Activated CD4-positive, alpha-beta T cell treated with anti-CD3 and anti-CD28 coated beads, Interleukin-2, amount 10 ng/mL, durations not matched to agents 7 days and 5 days (primary cell): ENCODE measurements at places on chromosomes 2 and 18. TPM values are rescaled to one million over a fixed set of nuclear protein-coding genes. Genes with fewer than 3 reads are reported as not detected.
A peak's percentile ranks its signal among the peaks of the same experiment; 100 is the strongest.

Gene C2orf81
- 3.0 TPM for total RNA-seq

GRCh38 chr2:111119822-111120252, 877 bp upstream of the BCL2L11 start:
- peak overlapping the region; percentile 57 for H3K27ac ChIP-seq
- H3K4me1 ChIP-seq, result peaks cover 43% of the 10 kb centered on the region
- no peak for DNase-seq
- H3K27me3 ChIP-seq, result peaks cover 50% of the 10 kb centered on the region
- H3K36me3 ChIP-seq, result peaks cover 14% of the 10 kb centered on the region
- H3K4me3 ChIP-seq, result peak overlapping the region; percentile 69

DNA sequence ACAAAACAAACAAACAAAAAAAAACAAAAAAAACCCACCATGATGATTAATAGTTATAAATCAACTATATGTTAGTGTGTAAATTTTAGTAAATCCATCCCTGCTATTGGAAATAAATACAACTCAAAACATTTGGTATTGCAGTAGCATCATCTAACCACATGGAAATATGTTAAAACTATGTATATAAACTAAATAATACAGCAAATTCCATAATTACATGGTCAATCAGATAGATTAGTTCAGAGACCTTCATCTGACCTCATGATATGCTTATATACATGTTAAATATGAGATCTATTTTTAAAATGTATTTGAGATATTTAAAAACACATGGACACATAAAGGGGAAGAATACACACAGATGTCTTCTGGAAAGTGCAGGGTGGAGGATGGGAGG, 384.2 kb downstream of the TMX3 start:
- H3K27ac ChIP-seq, result no peak overlapping the region
- H3K4me1 ChIP-seq, result no peaks in the 10 kb centered on the region
- H3K36me3 ChIP-seq, result no peaks in the 10 kb centered on the region
- H3K27me3 ChIP-seq, result no peaks in the 10 kb centered on the region

DNA sequence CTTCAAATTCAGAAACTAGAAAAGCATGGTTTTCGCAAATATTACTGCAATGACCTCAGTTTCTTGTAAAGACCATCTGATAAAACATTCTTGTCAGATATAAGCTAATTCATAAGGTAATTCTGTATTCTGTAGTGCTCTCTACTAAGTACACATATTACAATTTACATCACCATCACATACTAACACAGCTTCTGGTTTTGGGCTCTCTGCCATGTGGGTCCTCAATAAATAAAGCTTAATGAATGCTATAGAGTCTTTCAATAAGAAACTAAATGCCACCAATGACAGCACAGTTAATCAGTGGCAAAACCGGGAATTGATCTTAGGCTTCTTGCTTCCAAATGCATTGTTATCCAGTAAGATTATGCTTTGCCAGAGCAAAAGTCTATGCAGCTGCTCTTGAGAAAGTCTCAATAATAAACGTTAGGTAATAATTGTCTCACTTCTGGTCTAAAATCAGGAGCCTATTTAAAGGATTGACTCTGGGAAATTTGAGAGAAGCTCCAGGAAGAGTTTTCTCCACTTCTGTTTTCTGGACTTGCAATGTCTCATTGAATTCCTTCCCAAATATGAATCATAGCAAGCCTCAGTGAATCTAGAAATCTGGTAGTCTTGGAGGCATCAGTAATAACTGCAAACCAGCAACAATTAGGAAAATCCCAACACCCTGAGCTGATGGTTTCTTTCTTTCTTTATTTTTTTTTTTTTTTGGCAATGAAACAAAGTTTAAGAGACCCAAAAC, 67.9 kb upstream of the RAPGEF4 start:
- no peaks in the 10 kb centered on the region for H3K36me3 ChIP-seq
- no peak overlapping the region for H3K4me3 ChIP-seq
- no peak for DNase-seq

- no peaks in the 10 kb centered on the region for H3K36me3 ChIP-seq
- no peak overlapping the region for H3K27ac ChIP-seq
- no peak for DNase-seq
- no peaks in the 10 kb centered on the region for H3K4me1 ChIP-seq
Observed at GRCh38 chr18:58025205-58025604, 18.8 kb upstream of the NEDD4L start.

GRCh38 chr18:6997808-6998207, 119.8 kb downstream of the LAMA1 start:
- H3K27ac ChIP-seq, result no peak overlapping the region
- no peaks in the 10 kb centered on the region for H3K4me1 ChIP-seq
- H3K4me3 ChIP-seq, result no peak overlapping the region
- no peak for DNase-seq
- H3K36me3 ChIP-seq, result no peaks in the 10 kb centered on the region
- H3K27me3 ChIP-seq, result peaks cover 2% of the 10 kb centered on the region

- peaks cover 1% of the 10 kb centered on the region for H3K27me3 ChIP-seq
- no peaks in the 10 kb centered on the region for H3K4me1 ChIP-seq
- no peak overlapping the region for H3K4me3 ChIP-seq
- no peaks in the 10 kb centered on the region for H3K36me3 ChIP-seq
Observed at GRCh38 chr2:114185501-114185900, 256.9 kb upstream of the DPP10 start.

DNA sequence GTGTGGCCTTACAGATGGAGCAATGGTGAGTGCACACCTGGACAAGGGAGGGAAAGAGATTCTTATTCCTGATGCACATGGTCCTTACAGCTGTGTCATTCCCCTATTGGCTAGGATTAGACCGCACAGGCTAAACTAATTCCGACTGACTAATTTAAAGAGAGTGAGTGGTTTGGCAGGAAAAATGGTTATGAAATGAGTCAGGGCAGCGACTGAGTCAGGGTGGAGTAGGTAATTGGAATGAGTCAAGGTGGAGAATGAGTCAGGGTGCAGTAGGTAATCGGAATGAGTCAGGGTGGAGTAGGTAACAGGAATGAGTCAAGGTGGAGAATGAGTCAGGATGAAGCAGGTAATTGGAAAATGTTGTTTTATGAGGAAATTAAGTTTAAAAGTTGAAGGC, 1353.7 kb upstream of the LRRTM1 start:
- H3K27me3 ChIP-seq, result no peaks in the 10 kb centered on the region
- no peak overlapping the region for H3K27ac ChIP-seq
- DNase-seq, result no peak

GRCh38 chr18:12699747-12700146, 2.8 kb downstream of the CEP76 start:
- no peak overlapping the region for H3K4me3 ChIP-seq
- H3K27ac ChIP-seq, result no peak overlapping the region
- peaks cover 37% of the 10 kb centered on the region for H3K4me1 ChIP-seq
- no peak for DNase-seq
- H3K36me3 ChIP-seq, result peaks cover 41% of the 10 kb centered on the region

- no peaks in the 10 kb centered on the region for H3K4me1 ChIP-seq
- peaks cover 38% of the 10 kb centered on the region for H3K27me3 ChIP-seq
- no peaks in the 10 kb centered on the region for H3K36me3 ChIP-seq
- DNase-seq, result no peak
- no peak overlapping the region for H3K4me3 ChIP-seq
Observed at GRCh38 chr18:31100436-31101182, 1.6 kb downstream of the DSC2 start.
